ENCODE measurements at places on chromosomes 1 and 21. TPM values are rescaled to one million over a fixed set of nuclear protein-coding genes. Genes with fewer than 3 reads are reported as not detected.

CD101 gene
- 1.6 TPM for total RNA-seq

SLAMF1 gene
- not detected for total RNA-seq

OR2L8 gene
- total RNA-seq, result 6.6 TPM

NBPF11 gene
- total RNA-seq, result 10.4 TPM

VHLL gene
- total RNA-seq, result 0.64 TPM

DNA sequence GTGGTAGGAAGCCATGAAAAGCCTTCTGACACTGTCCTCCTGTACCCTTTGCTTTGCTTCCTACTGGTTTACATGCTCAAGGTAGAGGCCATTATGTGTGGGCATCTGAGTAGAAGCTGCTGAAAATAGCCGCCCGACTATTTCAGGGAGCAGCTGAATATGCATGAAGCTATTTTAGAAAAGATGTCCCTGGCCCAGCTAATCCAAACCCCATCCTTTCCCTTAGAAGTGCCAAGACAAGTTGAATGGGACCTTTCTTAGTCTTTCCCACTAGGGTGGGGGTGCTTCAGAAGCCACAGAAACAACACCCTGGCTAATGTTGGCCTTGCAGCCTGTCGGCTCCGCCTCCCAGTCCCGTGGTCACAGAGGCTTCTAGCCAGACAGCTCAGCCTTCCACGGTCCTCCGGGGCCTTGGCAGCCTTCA, 205.1 kb upstream of the EDN2 start:
- peak; percentile 24 for DNase-seq

DNA sequence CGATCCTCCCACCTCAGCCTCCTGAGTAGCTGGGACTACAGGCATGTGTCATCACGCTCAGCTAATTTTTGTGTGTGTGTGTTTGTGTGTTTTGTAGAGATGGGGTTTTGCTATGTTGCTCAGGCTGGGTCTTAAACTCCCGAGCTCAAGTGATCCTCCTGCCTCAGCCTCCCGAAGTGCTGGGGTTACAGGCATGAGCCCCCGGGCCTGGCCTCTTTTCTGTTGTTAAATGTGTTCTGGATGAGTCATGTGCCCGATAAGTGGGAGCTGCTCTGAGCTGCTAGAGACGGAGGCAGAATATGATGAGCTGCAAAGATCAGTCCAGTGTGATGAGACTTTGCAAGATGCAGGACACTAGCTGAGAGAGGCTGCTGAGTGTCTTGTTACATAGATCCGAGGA, 75.5 kb downstream of the VPS13D start:
- no peak for DNase-seq

GRCh38 chr1:214321705-214322453, 40.9 kb downstream of the SMYD2 start:
- DNase-seq, result no peak

DNA sequence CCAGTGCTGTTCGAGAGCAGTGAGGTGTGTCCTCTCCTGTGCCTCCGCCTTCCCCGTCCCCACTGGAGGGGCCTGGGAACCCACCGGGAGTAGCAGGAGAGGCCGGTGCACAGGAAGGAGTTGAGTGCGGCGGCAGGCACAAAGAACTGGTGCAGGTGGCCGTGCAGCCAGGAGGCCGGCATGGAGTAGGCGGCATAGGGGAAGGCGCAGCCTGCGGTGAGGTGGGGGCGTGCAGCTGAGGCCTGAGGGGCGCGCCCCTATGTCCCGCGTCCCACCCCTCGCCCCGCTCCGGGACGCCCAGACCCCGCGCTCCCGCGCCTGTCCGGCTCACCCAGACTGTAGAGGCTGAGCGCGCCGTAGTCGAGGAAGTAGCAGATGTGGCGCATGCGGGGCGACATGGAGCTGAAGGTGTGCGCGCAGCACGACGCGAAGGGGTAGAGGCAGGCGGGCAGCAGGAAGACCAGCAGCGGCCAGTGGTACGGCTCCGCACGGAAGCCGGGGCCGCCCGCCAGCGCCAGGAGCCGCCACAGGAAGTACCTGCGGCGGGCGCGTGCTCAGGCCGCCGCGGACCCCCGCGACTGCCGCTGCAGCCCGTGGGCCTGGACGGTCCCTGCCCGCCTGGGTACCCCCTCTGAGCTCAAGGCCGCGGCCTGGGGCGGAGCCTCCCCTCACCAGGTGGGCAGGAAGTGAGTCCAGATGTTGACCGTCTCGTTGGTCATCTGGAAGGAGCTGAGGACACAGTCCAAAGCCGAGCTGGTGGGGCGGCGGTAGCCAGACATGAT, 2.2 kb downstream of the PAQR6 start:
- DNase-seq, result no peak

GRCh38 chr1:30001011-30001731, 722.2 kb downstream of the MATN1 start:
- DNase-seq, result no peak

GRCh38 chr1:93995837-93996536, 86.8 kb upstream of the GCLM start:
- no peak for DNase-seq
